Activated T-helper 9 cell treated with anti-CD3 and anti-CD28 coated beads, Interleukin-2, amount 50 U/mL, for 16 hours (primary cell): ENCODE measurements at places on chromosomes 11 and 22.

- DNase-seq = no peak
Measured at GRCh38 chr11:57620467-57620866, 23.0 kb downstream of the SERPING1 start.

GRCh38 chr22:50584106-50585096, 1.8 kb upstream of the CHKB start:
- DNase-seq = no peak

DNA sequence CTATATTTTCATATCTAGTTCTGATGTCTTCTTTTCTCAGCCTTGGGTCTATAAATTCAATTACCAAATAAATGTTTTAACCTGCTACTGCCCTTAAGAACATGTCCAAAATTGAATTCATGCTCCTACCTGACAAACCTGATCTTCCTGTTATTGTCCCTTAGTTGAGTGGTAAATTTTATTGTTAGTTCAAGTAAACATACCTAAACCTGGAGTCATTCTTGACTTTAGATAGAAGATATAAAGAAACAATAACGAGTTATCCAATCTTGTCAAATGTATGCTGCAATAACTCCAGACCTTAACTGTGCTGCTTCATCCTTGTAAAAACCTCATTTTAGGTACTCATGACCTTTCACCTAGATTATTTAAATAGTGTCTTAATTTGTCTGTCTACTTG, 34.6 kb upstream of the SC5D start:
- DNase-seq = no peak

GRCh38 chr22:38755911-38756532, at the start of gene SUN2:
Gene SUN2 (minus strand): TSS chr22:38755998. CDS start chr22:38752628, 3,370 bp downstream.
- DNase-seq = peak; percentile 93

- no peak for DNase-seq
Measured at GRCh38 chr11:116422556-116422955, 350.2 kb downstream of the BUD13 start.
